Activated CD8-positive, alpha-beta T cell treated with anti-CD3 and anti-CD28 coated beads for 36 hours (primary cell): ENCODE measurements at places on chromosomes 16 and 17. TPM values are rescaled to one million over a fixed set of nuclear protein-coding genes. Genes with fewer than 3 reads are reported as not detected.

DNA sequence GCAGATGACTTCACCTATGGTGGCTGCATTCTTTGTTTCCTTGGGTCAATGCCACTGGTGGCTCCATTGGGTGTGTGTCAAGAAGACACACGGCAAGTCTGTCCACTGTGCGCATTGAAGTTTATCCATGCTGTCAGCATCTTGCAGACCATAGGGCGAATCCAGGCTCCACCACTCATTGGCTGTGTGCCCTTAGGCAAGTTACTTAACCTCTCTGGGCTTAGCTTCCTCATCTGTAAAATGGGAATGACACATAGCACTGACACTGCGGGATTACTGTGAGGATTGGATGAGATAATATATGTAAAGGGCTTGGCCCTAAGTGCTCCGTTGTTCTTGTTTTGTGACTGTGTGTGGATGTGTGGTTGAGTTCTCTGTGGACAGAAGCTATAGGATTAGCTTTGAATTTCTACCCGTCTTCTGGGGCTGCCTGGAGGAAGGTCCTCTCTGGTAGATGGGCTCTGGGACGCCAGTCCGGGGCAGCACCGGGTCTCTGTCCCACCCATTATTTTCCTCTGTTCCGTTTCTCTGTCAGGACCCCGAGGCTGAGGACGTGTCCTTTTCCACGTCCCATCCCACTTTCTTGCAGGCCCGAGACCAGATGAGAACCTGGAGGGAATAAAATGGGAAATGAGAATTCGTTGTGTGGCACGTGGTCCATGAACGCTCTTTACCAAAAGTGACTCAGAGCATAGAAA, 178.4 kb downstream of the IRF8 start:
- peaks cover 15% of the 10 kb centered on the region for H3K27me3 ChIP-seq
- H3K36me3 ChIP-seq: no peaks in the 10 kb centered on the region
- no peak overlapping the region for H3K27ac ChIP-seq
- H3K4me1 ChIP-seq: no peaks in the 10 kb centered on the region
- H3K4me3 ChIP-seq: no peak overlapping the region

- H3K36me3 ChIP-seq: no peaks in the 10 kb centered on the region
- no peak overlapping the region for H3K4me3 ChIP-seq
- no peak overlapping the region for H3K27ac ChIP-seq
- no peak for DNase-seq
Measured at GRCh38 chr17:36204724-36205500, 6.0 kb upstream of the CCL4L2 start.

- no peaks in the 10 kb centered on the region for H3K36me3 ChIP-seq
- no peaks in the 10 kb centered on the region for H3K27me3 ChIP-seq
- no peak for DNase-seq
- no peak overlapping the region for H3K27ac ChIP-seq
Measured at GRCh38 chr16:8047736-8048135, 542.6 kb downstream of the TMEM114 start.

GRCh38 chr16:79150632-79151310, 449.8 kb downstream of the MAF start:
- no peak overlapping the region for H3K4me3 ChIP-seq
- no peaks in the 10 kb centered on the region for H3K36me3 ChIP-seq
- H3K27me3 ChIP-seq: no peaks in the 10 kb centered on the region
- DNase-seq: no peak

GRCh38 chr16:363766-364490, 6.4 kb downstream of the MRPL28 start:
- H3K27ac ChIP-seq: no peak overlapping the region
- H3K4me3 ChIP-seq: no peak overlapping the region
- DNase-seq: no peak
- no peaks in the 10 kb centered on the region for H3K27me3 ChIP-seq

DNA sequence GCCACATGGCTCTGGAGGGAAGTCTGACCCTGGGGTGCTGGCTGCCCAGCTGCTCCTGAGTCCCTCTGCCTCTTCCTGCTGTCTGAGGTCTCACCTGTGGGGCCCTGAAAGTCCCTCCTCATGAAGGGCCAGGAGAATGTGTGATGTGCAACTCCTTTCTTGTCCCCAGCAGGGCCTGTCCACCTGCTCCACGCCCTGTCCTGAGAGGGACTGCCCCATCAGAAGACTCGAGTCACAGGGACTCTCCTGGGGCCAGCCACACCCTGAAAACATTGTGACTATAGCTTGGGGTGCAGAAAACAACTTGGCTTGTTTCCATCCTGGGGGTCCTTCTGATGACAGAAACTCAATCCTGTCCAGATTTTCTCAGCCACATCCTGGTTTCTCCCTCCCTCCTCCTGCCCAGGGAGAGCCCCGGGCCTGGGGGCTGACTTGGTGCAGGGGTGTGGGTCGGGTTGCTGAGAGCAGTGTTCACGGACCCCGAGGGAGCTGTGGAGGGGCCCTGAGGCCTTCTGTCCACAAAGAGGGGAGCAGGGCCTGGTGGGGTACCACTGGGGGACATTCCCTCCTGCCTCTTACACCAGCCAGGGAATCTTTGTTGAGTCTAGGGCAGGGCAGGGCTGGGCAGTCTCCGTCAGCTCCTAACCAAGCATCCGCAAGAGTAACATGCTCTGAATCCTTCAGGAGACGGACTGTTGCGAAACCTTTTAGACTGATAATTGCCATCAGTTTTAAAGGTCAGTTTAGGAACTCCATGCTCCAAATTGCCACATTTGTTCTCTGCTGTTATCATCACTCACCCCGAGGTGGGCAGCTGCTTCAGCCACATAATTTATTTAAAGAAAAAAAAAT, 45.9 kb downstream of the NT5M start:
- H3K4me3 ChIP-seq: no peak overlapping the region
- no peaks in the 10 kb centered on the region for H3K4me1 ChIP-seq
- H3K27me3 ChIP-seq: no peaks in the 10 kb centered on the region
- no peaks in the 10 kb centered on the region for H3K36me3 ChIP-seq
- DNase-seq: no peak
- no peak overlapping the region for H3K27ac ChIP-seq

GRCh38 chr17:11441004-11441403, 157.3 kb upstream of the DNAH9 start:
- no peak overlapping the region for H3K27ac ChIP-seq
- H3K27me3 ChIP-seq: no peaks in the 10 kb centered on the region
- no peaks in the 10 kb centered on the region for H3K4me1 ChIP-seq

DNA sequence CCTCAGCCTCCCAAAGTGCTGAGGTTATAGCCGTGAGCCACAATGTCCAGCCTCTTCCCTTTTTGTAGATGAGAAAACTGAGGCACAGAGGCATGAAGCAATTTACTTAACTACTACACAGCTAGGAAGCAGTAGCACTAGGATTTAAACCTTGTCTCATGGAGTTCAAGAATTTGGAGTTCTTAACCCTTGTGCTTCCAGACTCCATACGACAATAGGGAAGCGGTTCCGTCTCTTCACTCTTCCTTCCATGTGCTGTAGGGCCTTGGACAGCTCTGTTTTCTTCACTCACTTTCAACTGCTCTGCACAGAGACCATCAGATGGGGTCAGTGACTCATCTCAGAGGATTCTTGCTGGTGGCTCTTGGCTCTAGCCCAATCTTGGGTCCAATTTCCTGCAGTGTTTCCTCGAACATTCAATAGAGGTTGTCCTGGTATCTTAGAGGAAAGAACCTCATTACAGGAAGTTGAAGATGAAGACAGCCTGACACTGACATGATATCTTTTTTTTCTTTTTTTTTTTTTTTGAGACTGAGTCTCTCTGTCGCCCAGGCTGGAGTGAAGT, 19.3 kb downstream of the ITGAL start:
- H3K36me3 ChIP-seq: peaks cover 61% of the 10 kb centered on the region
- no peak overlapping the region for H3K4me3 ChIP-seq
- DNase-seq: peak; percentile 24
- no peaks in the 10 kb centered on the region for H3K27me3 ChIP-seq

GRCh38 chr17:38918129-38918913, 7.1 kb upstream of the LASP1NB start:
- peak overlapping the region; percentile 52 for H3K27ac ChIP-seq
- peaks cover 33% of the 10 kb centered on the region for H3K36me3 ChIP-seq
- no peaks in the 10 kb centered on the region for H3K27me3 ChIP-seq
- no peak for DNase-seq
- H3K4me1 ChIP-seq: peaks cover 28% of the 10 kb centered on the region

The CLEC3A gene
- not detected for total RNA-seq

- H3K4me1 ChIP-seq: peaks cover 90% of the 10 kb centered on the region
- peaks cover 43% of the 10 kb centered on the region for H3K36me3 ChIP-seq
- peak overlapping the region; percentile 29 for H3K4me3 ChIP-seq
- H3K27ac ChIP-seq: peak overlapping the region; percentile 70
- no peaks in the 10 kb centered on the region for H3K27me3 ChIP-seq
- DNase-seq: no peak
Measured at GRCh38 chr16:50281391-50282009, 15.1 kb downstream of the ADCY7 start.

- no peak for DNase-seq
- H3K4me3 ChIP-seq: no peak overlapping the region
- H3K36me3 ChIP-seq: no peaks in the 10 kb centered on the region
- peaks cover 5% of the 10 kb centered on the region for H3K27me3 ChIP-seq
Measured at GRCh38 chr17:72412650-72413076, 291.8 kb downstream of the SOX9 start.

- peaks cover 45% of the 10 kb centered on the region for H3K4me1 ChIP-seq
- H3K4me3 ChIP-seq: peak overlapping the region; percentile 94
- no peaks in the 10 kb centered on the region for H3K27me3 ChIP-seq
- H3K27ac ChIP-seq: peak overlapping the region; percentile 82
Measured at GRCh38 chr17:65054602-65055001, 1.9 kb downstream of the GNA13 start.

The APOBR gene
- total RNA-seq: 5.5 TPM

The EVPLL gene
- not detected for total RNA-seq

GRCh38 chr16:10828851-10829366, 10.3 kb upstream of the TVP23A start:
- H3K36me3 ChIP-seq: no peaks in the 10 kb centered on the region
- no peaks in the 10 kb centered on the region for H3K4me1 ChIP-seq
- H3K27me3 ChIP-seq: no peaks in the 10 kb centered on the region
- no peak for DNase-seq
- no peak overlapping the region for H3K27ac ChIP-seq

DNA sequence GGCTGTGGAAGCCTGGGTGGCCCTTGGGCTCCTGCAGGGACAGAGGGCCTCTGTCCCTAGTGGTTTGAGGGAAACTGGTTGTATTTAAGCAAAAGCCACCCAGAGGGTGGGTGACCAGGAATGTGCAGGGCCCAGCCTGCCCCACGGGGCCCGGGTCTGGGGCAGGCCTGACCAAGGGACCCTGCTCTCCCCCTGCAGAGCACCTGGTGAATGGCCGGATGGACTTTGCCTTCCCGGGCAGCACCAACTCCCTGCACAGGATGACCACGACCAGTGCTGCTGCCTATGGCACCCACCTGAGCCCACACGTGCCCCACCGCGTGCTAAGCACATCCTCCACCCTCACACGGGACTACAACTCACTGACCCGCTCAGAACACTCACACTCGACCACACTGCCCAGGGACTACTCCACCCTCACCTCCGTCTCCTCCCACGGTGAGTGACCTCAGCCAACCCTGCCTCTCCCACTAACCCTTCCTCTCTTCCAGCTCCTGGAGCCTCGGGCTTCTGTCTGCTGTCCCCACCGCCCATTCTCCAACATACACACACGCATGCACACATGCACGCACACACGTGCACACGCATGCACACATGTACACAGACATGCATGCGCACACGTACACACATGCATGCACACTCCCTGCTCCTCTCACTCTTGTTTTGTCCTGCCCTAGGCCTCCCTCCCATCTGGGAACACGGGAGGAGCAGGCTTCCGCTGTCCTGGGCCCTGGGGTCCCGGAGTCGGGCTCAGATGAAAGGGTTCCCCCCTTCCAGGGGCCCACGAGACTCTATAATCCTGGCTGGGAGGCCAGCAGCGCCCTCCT, 10.4 kb downstream of the GALK1 start:
- peak overlapping the region; percentile 18 for H3K27ac ChIP-seq
- no peaks in the 10 kb centered on the region for H3K36me3 ChIP-seq
- peak overlapping the region; percentile 17 for H3K4me3 ChIP-seq
- H3K27me3 ChIP-seq: no peaks in the 10 kb centered on the region
- DNase-seq: no peak
- peaks cover 19% of the 10 kb centered on the region for H3K4me1 ChIP-seq

- no peaks in the 10 kb centered on the region for H3K36me3 ChIP-seq
- DNase-seq: no peak
- no peak overlapping the region for H3K27ac ChIP-seq
- no peaks in the 10 kb centered on the region for H3K27me3 ChIP-seq
- no peaks in the 10 kb centered on the region for H3K4me1 ChIP-seq
- H3K4me3 ChIP-seq: no peak overlapping the region
Measured at GRCh38 chr17:56121191-56122051, 31.9 kb upstream of the ANKFN1 start.
